RWPE1 (cell line): ENCODE measurements at places on chromosomes 7 and 10.

DNA sequence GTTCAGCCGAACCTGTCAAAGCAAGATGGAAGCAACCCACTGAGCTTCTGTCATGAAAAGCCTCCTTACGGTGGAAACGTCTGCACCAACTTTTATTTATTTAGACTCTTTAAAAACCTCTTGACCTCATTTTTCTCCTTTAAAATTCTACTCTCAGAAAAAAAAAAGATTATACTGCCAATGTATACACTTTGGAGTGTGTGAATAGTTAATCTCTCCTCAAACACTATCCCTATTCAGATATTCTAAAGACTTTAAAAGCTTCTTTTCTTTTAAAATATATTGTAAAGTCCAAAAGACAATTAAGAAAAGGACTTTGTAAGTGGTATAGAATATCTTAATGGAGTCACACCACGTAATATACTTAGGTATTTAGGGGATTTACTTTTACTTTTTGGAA is 335.2 kb upstream of the SEMA3D start:
- DNase-seq: no peak

GRCh38 chr7:33463131-33463530 is 333.8 kb downstream of the BBS9 start:
- DNase-seq: no peak

DNA sequence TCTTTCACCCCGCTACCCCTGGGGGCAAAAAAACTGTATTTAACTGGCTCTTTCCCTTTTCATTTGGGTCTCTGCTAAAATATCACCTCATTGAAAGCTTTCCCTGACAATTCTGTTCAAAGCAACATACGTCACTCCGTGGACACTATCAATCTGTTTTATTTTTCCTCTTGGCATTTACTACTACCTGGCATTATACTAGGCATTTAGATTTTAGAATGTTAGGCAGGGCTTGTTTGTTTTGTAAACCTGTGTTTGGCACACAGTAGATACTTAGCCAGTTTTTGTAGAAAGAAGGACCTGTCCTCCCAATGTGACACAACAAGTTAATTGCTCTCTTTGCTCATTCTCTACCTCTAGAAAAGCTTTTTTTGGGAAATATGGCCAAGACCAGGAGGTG is 26.5 kb upstream of the PDK4 start:
- no peak for DNase-seq

GRCh38 chr7:15720849-15721471 is 34.5 kb upstream of the MEOX2 start:
- DNase-seq: no peak

GRCh38 chr7:82098414-82098813 is 328.6 kb upstream of the HGF start:
- no peak for DNase-seq

DNA sequence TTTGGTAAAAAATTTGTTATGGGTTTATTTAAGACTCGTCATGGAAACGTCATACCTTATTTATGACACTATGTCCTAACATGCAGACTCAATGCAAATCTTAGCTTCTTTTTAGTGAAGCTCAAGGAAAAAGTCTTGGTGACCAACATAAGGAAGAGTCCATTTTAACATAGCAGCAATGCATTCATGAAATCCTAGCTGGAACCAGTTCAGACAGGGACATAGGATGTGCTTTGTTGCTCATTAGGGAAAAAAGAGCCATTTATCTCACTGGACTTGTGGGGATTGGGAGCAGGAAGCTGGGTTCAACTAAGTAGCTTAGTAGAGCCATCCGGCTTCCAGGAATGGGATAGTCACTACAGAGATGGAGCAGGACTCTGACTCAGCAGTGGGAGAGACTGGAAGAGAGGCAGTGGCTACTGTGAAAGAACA is 100.7 kb upstream of the DKK1 start:
- no peak for DNase-seq

DNA sequence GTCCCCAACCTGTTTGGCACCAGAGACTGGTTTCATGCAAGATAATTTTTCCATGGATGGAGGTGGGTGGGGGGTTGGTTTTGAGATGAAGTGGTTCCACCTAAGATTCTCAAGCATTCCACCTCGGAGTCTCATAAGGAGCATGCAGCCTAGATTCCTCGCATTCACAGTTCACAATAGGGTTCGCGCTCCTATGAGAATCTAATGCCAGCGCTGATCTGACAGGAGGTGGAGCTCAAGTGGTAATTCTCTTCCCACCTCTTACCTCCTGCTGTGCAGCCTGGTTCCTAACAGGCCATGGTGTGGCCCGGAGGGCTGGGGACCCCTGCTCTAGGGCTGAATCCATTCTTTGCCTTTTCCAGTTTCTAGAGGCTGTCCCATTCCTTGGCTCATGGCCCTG is 19.1 kb upstream of the CDK1 start:
- no peak for DNase-seq

- no peak for DNase-seq
These were observed 159.9 kb upstream of the CDCA7L start for GRCh38 chr7:22105550-22105949.

DNA sequence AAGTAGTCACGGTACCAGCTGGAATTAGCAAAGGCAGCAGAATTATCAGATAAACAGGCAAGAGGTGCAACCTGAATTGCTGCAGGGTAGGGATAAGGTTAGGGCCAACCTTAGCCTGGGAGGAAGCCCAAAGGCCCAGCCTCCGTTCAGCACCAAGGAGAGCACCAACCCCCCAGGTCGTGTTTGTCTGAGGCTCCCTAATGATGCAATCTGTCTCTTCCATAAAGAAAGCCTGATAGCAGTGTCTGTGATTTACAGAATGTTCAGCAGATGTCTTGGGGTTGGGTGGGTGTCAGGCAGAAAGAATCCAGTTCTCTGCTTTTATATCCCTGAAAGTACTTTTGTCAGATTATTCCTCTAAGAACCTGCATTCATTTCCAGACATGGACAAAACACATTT is 328.4 kb upstream of the AOAH start:
- DNase-seq: peak; percentile 62
